Activated T-helper 1 cell treated with anti-CD3 and anti-CD28 coated beads, Interleukin-2, amount 50 U/mL, for 16 hours (primary cell): ENCODE measurements at places on chromosomes 2 and 18.

GRCh38 chr2:187936228-187936627 lies 355.4 kb upstream of the GULP1 start:
- no peak for DNase-seq

DNA sequence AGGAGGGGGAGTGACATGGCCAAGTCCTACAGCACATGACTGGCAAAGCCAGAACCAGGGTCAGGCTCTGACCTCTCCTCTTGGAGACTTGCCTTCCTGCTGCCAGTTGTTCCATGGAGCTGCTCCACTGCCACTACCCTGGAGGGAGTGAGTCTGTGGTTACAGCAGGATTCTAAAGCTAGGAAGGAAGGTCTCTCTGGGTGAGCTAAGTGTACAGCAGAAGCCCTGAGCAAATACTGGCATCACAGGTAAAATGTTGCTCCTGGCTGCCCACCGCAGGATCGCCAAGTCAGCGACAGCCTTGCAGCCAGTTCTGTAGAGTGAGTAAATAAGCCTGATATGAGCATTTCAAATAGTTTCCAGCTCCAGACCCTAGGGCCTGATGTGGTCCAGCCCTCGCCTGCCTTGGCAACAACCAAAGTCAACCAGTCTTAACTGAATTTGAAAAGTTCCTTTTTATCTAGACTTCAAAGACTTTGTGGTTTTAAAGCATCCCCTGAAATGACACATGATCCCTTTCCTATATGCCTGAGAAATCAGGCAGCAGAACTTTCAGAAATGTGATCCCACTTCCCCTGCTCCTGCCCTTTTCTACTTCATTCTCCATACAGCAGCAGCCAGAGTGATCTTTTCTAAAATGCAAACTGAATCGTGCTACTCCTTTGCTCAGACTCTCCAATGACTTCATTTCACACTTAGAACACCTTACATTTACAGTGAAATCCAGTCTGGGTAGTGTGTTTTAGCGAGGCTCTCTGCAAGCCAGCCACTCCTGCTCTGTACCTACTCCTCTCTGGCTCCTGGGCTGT lies 114.3 kb downstream of the MGAT5 start:
- DNase-seq: no peak

DNA sequence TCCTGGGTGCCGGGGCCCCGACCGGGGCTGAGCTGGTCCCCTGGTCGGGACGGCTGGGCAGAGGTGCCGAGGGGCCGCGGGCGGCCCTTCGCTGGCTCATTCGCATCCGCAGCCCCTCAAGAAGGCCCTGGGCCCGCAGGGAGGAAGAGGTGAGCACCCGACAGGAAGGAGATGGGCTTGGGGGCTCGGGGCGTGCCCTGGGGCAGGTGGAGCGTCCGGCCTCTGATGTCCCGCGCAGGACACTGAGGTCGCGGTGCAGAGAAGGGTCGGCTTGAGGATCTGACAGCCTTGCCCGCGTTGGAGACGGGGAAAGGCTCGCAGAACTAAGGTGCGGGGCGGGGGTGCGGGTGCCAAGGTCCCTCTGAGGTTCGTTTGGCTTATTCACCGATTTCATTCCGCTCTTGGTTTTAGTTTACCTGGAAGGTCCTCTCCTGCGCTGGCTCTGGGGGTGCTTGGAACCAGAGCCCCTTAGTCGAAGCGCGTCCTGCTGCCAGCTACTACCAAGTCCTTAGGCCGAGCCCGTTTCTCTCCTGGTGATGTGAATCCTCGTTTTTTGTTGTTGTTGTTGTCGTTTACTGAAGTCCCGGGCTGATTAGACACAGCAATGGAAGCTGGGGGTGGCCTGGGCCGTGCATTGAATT lies 18.9 kb upstream of the CD8A start:
- no peak for DNase-seq

DNA sequence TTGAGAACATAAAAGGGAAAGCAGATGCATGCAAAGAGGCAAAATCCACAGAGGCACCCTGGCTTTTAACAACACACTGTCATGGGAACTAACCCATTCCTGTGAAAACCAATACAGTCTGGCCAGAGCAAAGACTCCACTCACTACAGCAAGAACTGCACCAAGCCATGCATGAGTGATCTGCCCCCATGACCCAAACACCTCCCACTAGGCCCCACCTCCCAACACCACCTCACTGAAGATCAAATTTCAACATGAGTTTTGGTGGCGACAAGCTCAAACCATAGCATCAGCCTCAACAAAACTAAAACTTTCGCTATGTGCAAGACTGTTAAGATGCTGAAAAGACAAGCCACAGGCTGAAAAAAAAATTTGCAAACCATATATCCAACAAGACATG lies 162.8 kb downstream of the SMAD2 start:
- no peak for DNase-seq

GRCh38 chr18:36015629-36016028 lies 43.1 kb downstream of the RMP24 start:
- DNase-seq: no peak

DNA sequence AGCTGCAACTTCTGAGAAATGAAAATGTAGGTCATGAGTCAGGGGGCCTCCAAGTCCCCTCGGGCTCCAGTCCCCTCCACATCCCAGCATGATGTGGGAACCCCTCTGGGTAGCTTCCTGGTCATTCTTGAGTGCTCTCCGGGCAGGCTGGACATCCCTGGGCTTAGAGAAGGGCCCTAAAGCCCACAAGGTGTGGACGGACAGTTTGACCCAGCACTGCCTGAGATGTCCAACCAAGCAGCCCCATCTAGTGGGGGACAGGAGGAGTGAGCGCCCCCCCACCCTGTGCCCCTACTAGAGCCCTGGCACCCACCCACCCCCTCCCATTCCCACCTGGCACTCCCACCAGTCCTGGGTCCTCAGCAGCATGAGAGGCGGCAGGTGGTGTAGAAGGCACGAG lies 46.0 kb downstream of the CYP27C1 start:
- DNase-seq: no peak

DNA sequence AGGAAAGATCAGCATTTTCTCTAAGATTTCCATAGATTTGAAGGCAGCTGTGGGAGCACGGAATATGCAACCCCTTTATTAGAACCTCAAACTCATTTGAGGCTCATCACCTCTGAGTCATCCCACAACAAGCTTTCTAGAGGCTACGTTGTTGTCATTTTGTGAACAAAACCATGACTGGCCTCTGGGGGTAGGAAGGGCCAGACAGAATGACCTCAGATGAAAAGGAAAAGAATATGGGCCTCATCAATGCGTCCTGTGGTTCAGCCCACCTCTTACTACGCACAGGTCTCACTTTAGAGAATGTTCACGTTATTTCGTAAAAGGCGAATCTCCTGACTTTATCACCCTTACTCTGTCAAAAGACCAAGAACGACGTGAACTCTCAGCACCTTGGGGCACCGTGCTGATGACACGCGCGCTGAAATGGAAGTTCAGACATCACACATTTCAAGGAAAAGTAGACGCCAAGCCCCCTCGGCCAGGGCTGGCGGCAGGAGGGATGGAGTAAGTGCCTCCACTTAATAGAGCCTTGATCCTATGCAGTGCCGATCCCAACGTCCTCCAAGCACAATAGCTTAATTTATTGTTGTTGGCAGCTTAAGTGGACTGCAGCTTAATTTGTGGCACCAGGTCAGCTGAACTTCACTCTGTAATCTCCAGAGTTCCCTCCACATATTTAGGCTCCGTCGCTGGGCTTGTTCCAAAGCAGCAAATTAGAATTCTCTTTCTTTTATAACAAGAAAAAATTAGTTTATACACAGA lies 208.3 kb downstream of the EIPR1 start:
- DNase-seq: no peak

- no peak for DNase-seq
Observed at GRCh38 chr18:74899554-74899953, 301.9 kb downstream of the ZNF407 start.

DNA sequence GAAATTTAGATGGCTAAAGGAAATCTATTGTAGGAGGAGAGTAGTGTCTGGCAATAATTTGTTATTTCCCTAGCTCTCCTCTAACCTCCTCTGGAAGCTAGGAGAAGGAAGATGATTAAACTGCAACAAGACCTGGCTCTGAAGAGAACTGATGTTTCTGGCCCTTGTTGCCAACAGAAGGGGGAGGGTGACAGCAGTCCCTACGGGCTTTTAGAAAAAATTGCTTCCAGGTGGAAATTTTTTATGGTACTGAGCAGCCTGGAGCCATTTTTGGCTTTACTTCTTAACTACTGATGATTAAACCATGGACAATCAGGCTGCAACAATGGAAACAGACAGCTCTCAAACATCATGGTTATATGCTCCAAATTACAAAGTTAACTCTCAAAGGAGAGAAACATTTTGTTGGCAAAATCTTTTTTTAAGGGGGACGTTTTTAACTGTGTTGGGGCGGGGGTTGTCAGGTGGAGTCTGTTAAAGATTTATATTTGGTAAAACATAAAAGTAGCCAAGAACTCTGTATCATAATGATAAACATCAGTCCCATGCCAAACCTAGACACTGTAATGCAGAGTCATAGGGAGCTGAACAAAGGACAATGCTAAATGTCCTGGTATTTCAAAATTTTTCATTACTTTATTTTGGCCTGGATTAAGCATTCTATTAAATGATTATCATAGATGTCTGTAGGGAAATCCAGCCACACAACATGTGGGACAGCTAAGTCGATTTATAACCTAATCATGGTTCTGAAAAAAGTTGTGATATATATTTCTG lies 70.0 kb downstream of the EXOC6B start:
- DNase-seq: no peak

GRCh38 chr2:62868947-62869346 lies 163.4 kb downstream of the EHBP1 start:
- DNase-seq: no peak

DNA sequence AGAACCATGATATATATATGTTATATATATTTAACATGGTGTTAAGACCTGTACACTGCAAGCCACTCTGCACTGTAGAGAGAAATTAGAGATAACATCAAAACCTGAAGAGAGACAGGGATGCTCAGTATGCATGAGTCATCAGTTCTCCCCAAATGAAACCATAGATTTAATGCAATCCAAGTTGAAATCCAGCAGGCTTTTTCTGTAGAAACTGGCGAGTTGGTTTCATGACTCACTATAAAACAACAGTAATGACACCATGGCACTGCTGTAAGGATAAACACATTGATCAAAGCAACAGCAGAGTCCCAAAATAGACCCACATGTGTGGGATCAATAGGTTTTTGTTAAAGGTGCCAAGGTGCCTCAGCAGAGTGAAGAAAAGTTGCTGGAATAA lies 65.8 kb downstream of the RTP5 start:
- DNase-seq: no peak

DNA sequence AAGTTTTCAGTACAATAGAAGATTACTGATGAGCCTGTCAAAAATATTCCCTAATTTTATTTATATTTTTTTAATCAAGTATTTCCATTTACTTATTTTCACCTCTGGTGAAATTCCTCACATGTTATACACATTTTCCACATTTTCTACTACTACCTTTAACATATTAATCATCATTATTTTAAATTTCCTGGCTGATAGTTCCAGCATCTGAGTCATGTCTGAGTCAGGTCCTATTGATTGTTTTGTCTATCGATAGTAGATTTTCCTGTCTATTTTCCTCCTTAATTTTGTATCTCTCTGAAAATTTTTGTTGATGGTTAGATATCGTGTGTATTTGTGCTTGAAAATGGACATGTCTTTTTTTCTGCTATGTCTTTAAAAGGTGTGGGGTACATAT lies 211.8 kb upstream of the DSEL start:
- no peak for DNase-seq

GRCh38 chr2:144234542-144234871 lies 285.4 kb downstream of the ZEB2 start:
- DNase-seq: no peak

DNA sequence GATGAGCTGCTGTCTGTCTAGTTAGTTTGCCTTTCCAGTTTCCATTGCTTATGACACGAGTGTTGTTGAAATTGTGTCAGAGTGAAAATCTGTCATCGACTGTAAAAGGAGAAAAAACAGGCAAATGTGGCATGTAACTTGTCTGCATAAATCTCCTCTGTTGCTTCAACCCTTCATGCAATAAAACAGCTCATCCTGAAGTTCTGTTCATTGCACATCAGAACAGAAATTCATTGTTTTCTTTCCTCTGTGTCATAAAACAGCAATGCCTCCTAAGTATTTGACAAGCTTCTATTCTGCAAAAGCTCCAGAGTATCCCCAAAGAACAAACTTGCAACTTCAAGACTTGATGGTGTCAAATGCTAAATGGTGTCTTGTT lies 432.1 kb downstream of the MEIS1 start:
- no peak for DNase-seq

GRCh38 chr2:31032475-31032874 lies 105.8 kb downstream of the GALNT14 start:
- DNase-seq: no peak

- DNase-seq: no peak
Observed at GRCh38 chr2:33529771-33530481, 53.5 kb downstream of the RASGRP3 start.

DNA sequence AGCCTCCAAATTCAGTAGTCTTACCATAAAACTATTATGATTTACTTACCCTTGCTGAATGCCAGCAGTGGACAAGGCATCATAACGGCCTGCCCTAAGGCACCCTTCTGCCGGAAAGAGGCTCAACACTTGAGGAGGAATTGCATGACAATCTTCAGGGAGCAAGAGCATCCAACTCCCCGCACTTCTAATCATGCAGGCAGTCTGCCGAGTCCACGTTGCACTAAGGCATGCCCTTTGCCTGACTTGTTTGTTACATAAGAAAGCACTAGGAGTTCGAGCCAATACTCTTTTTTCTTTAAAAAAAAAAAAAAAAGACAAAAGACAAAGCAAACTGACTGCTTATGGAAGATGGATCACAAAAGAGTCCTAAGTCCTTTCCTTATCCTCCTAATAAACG lies 17.9 kb upstream of the SPTBN1 start:
- DNase-seq: no peak

GRCh38 chr2:128454980-128455720 lies 136.5 kb upstream of the HS6ST1 start:
- DNase-seq: no peak

GRCh38 chr2:60371681-60372080 lies 181.8 kb downstream of the BCL11A start:
- no peak for DNase-seq

- DNase-seq: no peak
Observed at GRCh38 chr18:35803551-35803950, 168.9 kb upstream of the RMP24 start.

GRCh38 chr2:143525402-143525860 lies 396.2 kb downstream of the ARHGAP15 start:
- no peak for DNase-seq

- DNase-seq: no peak
Observed at GRCh38 chr2:230981704-230982103, 14.2 kb upstream of the SPATA3 start.

GRCh38 chr2:22600999-22601398 lies 784.0 kb upstream of the KLHL29 start:
- DNase-seq: no peak
